Stimulated activated naive CD8-positive, alpha-beta T cell treated with anti-CD3 and anti-CD28 coated beads, Interleukin-15, Interleukin-2, amounts not matched to agents 100 U/mL and 50 U/mL, for 24 hours (primary cell): ENCODE measurements at places on chromosomes 3 and 15.

- no peak for DNase-seq
These were observed 113.3 kb downstream of the IL20RB start for GRCh38 chr3:137071104-137071503.

GRCh38 chr15:28084547-28084946 lies 14.6 kb downstream of the OCA2 start:
- DNase-seq = no peak

GRCh38 chr3:181730316-181730715 lies 18.6 kb downstream of the SOX2 start:
- no peak for DNase-seq

- no peak for DNase-seq
These were observed 52.9 kb upstream of the FSIP1 start for GRCh38 chr15:39835550-39835949.

DNA sequence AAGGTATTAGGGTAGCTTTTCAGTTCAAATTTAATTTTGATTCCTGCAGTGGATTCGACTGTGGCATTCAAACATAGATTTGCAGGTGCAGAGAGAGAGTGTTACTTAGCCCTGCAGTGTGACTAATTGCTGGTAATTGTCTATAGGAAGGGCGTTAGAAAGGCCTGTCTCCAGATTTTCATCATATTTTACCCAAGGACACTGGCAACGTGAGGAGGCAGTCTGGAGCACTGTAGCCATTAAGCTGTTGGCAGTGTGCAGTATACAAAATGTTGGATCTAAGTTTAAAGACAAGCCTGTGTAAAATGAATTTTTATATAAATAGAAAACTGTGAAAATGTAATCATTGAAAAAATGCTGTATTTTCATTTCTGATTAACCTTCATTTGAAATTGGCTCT lies 342.9 kb downstream of the CNTN4 start:
- no peak for DNase-seq

GRCh38 chr3:67923796-67924195 lies 269.4 kb upstream of the SUCLG2 start:
- DNase-seq = no peak

GRCh38 chr15:66617137-66618090 lies 51.6 kb upstream of the LCTL start:
- no peak for DNase-seq

DNA sequence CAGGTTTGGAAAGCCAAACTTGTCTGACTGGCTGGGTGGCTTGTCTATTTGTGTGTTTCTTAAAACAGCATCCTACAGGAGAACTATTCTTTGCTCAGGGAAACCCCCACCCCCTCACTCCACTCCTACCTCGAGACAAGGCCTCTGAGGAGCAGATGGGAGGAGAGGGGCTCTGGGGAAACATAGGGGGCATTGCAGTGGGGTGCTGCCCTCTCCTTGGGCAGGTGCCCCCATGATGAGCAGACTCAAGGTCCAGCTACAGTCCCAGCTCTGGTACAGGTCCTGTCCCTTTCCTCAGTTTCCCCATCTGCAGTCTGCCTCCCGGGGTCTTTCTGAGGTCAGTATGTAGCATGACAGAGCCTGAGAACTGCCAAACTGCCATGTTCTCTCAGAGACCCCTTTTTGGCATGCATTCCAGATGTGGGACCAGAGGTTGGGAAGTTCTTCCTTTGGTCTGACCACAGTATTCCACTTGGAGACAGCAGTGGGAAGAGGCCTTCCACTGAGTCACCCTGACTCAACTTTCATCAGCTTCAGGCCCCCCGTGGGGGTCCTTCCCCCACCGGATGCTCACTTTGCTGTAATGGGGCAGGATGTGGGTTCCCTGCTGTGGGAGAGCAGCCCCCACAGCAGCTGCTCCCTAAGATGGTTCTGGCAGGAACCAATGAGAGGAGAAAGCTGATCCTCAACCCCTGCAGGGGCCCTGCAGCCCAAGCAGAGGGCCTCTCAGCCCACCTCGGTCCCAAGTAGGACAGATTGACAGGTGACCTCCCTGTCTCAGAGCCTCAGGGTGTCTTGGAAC lies 32.3 kb upstream of the CYP11A1 start:
- peak; percentile 78 for DNase-seq
